K562 (cell line): ENCODE measurements at places on chromosomes 2 and 18.

GRCh38 chr2:19857100-19857499 lies 44.7 kb downstream of the TTC32 start:
- DNase-seq = no peak

- no peak for DNase-seq
Observed at GRCh38 chr2:226116346-226116745, 683.3 kb downstream of the IRS1 start.

DNA sequence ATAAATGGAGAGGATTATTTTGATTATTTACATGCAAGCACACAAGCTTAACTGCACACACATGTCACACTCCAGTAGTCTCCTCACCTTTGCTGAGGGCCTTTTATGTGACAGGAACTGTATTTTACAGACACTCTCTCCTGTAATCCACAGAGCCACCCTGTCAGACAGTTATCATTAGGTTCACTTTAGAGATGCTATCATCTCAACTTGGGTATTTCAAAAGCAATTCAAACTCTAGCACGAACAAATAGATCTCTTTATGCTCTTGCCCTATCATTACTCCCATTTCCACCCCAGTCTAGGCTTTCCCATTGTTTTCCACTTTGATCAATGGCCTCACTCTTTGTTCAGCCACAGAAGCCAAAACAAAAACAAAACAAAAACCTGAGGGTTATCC lies 281.2 kb upstream of the EPHA4 start:
- DNase-seq = no peak

- no peak for DNase-seq
Observed at GRCh38 chr2:31414601-31415241, at the start of gene XDH. Gene XDH (minus strand): TSS chr2:31414742. CDS start chr2:31414666, 76 bp downstream.
